ENCODE measurements at places on chromosomes 1 and 21.

DNA sequence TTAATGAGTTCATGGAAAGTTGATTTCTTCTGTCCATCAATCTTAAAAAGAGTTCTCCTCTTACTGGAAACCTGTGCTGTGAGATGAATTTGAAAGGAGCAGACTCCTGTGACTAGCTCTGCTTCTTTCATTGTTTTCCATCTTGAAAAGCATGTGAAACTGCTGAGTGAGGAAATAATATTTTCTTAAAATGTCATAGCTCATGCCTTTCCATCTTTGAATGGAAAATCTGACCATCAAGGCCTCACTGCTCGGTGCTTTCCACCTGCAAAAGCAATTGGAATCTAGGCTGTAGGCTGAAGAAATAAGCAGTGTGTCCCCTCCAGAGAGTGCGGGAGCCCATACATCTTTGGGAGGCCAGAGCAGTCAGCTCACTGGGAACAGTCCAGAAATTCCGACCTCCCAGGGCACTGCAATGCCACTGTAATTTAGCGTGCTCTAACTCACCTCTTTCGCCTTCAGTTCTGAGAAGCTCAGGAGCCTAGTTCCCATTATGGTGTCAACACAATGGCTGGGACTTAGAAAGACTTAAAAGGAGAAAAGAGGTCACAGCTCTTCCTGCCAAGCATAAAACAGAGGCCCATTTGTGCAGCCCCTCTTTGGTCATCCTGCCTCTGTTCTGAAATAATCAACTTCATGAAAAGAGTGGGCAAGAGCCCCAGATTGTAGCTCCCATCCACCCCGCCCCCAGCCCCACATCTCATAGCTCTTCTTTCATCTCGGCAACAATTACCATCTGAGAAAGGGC is 50.4 kb upstream of the F3 start:
- no peak for DNase-seq

GRCh38 chr1:61124078-61124477 is 41.7 kb downstream of the NFIA start:
- DNase-seq: no peak

- DNase-seq: no peak
These were observed 17.0 kb downstream of the FAM151A start for GRCh38 chr1:54606096-54606989.

DNA sequence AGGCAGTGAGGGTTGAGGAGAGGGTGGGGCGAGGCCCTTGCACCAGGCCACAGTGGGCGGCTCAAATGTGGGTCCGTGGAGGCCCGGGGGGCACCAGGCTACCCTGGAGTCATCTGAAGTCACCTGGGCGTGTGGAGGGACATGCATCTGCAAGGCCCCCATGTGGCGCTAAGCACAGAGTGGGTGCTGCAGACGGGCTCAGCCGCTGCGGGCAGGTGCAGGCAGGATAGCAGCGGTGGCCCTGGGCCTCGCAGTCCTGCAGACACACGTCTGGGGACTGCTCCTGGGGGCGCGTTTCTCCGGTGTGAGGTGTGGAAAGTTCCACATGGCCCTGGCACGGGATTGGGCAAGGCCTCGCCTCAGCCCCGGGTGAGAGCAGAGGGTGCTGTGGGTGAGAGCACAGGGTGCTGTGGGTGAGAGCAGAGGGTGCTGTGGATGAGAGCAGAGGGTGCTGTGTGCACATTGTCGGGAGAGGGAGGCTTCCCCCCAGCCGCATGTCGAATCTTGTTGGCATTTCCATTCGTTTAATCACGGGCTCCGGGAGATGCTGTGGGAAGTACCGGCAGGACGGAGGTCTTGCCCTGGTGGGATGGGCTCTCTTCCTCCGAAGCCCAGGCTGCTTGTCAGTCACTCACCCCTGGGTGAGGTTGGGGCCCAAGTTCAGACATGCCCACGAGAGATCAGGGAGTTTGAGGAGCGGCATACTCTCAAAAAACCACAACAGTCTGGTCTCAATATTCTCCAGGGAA is 46.5 kb downstream of the TP73 start:
- DNase-seq: no peak

DNA sequence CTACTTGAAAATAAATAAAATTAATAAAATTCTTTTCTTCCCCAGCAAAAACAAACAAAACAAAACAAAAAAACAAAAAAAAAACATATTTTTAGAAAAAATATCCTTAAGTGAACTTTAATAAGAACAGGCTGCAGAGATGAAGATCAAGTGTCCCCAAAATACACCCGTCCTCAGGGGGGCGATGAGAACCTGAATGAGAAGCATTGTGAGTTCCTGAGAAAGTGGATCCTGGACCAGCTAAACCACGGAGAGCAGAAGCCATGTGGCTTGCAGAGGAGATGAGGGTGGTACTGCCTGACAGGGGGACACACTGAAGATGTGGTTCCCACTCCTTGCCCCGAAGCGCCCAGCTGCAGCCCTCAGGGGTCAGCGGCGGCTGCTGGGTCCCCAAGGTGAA is 89.3 kb downstream of the ITPKB start:
- DNase-seq: no peak

- no peak for DNase-seq
These were observed 1.5 kb downstream of the MED8 start for GRCh38 chr1:43387976-43388599.

GRCh38 chr1:111236806-111237205 is 9.3 kb downstream of the CHI3L2 start:
- no peak for DNase-seq

GRCh38 chr1:35120458-35121133 is 41.4 kb downstream of the ZMYM1 start:
- no peak for DNase-seq

GRCh38 chr1:95086949-95087533 is 14.3 kb upstream of the ALG14 start:
- no peak for DNase-seq

DNA sequence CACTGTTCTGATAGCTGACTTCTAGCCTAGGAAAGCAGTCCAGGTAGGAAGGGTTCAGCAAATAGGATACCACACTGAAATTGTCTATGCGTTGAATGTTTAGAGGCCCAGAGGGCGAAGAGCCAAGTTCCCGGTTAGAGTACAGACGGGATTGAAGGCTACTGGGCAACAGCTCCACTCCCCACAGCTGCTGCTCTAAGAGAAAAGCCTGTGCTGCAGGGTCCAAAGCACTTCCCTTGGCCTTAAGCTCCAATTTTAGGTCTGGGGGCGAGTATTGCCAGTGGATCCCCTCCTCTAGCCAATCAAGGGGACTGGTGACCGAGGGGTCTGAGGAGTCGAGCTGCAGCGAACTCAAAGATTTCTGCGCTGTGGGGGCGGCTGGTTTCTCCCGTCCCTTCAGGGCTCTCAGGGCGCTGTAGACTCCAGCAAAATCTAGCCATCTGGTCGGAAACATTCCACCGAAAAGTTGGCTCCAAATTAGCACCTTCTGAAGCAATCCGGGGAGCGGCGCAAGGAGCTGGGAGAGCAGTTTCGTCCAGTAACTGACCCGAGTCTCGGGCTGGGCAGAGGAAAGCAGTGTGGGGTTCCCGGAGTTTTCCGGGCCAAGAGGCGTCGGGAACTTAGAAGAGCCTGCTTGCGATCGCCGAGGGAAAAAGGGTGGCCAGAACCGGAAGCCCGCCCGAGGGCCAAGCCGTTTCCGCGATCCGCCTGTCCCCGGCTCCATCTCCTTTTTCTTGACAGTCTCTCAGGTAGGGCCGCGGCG is 748 bp downstream of the PPP1R15B start:
- DNase-seq: no peak

- no peak for DNase-seq
These were observed 5.9 kb downstream of the EDEM3 start for GRCh38 chr1:184748740-184749139.
